ENCODE measurements at places on chromosomes 7 and 10. TPM values are rescaled to one million over a fixed set of nuclear protein-coding genes. Genes with fewer than 3 reads are reported as not detected.

Gene ZNF777
- 9.4 TPM for total RNA-seq

Gene HOXA4
- 5.6 TPM for total RNA-seq

Gene PTN
- 6.4 TPM for total RNA-seq

Gene OTUD1
- 23.5 TPM for total RNA-seq

Gene ZNF727
- 6.3 TPM for total RNA-seq

Gene NACAD
- total RNA-seq: 10.0 TPM

Gene CNNM1
- total RNA-seq: 0.30 TPM

Gene NPC1L1
- 1.1 TPM for total RNA-seq

Gene CFAP43
- 0.19 TPM for total RNA-seq

Gene KMT2E
- 156 TPM for total RNA-seq

Gene XPNPEP1
- 68.9 TPM for total RNA-seq

Gene PRKAG2
- total RNA-seq: 52.3 TPM

Gene OR2A5
- total RNA-seq: not detected

Gene LEP
- 0.45 TPM for total RNA-seq

Gene STEAP4
- 343 TPM for total RNA-seq

Gene SEMA3A
- total RNA-seq: 5.7 TPM

Gene FAM20C
- 104 TPM for total RNA-seq

Gene ZNF33A
- total RNA-seq: 31.6 TPM

Gene OR6B1
- not detected for total RNA-seq

Gene STAMBPL1
- 3.5 TPM for total RNA-seq

Gene MSANTD7
- 7.0 TPM for total RNA-seq

Gene LRRC4
- total RNA-seq: 11.2 TPM

Gene BCL7B
- total RNA-seq: 68.2 TPM

Gene FKBP6
- not detected for total RNA-seq

Gene HOXA6
- total RNA-seq: 6.3 TPM

Gene TRIM50
- not detected for total RNA-seq

Gene LIPK
- total RNA-seq: not detected

Gene MUC3A
- 0.45 TPM for total RNA-seq

Gene PPP1R17
- total RNA-seq: not detected

Gene RAB19
- total RNA-seq: not detected

Gene TMEM196
- 0.29 TPM for total RNA-seq

Gene ACSL5
- 13.4 TPM for total RNA-seq

Gene GRID1
- 3.8 TPM for total RNA-seq

Gene COL17A1
- 1.5 TPM for total RNA-seq

Gene LANCL2
- 8.8 TPM for total RNA-seq

All from aorta (tissue), 5 donors.